ENCODE measurements at places on chromosomes 7 and 10.

DNA sequence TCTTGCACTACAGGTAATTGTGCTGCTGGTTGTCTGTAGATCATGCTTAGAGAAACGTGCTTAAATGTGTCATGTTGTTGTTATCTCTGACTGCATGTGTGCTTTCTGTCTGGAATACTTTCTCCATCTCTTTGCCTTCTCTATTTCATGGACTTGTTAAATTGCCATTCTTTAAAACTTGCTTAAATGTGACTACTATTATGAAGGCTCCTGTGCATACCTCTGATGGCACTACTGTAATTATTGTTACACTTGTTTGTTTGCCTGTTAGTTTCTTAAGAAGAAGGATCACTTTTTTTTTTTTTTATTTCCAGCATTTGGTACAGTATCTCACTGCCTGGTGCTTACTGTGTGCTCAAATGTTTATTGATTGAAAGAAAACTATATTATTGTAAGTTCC lies 41.6 kb downstream of the KMT2E start:
- no peak for DNase-seq

DNA sequence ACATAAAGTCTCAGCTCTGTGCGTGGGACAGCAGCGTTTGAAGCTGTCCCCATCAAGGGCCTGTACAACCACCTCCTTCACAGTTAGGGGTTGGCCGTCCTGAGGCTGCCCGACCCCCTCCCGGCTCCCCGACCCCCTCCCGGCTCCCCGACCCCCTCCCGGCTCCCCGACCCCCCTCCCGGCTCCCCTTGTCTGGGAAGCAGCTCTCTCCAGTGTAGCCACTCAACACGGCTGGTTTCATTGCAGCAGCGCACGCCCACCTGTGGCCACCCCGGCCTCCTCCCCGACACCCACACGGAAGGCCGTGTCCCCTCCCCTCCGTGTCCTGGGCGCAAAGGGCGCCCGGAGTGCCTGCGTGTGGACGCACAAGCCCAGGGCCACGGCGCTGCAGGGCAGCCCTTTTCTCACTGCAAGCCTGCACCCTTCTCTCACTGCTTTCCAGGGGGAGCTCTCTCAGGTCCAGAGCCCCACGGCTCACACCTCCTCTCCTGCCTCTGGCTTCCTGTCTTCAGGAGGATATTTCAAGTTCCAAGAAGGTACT lies 20.9 kb upstream of the FAM20C start:
- no peak for DNase-seq

- DNase-seq = no peak
These were observed 18.1 kb downstream of the VIPR2 start for GRCh38 chr7:159126311-159127260.

DNA sequence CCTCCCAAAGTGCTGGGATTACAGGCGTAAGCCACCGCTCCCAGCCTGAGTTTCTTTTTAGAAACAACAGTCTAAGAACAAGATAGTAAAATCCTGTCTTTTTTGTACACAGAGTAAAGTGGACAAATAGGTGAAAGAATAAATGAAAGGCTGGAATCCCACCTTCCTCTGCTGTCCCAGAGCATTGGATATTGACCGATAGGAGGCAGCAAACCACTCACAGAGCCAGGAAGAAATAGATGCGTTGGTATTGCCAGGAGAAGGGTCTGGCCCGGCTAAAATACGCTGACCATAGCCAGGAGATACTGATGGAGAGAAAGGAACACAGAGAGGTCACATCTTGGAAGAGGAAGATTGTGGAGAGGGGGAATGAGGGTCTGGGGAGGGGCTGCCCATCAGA lies 11.4 kb upstream of the ZNF12 start:
- DNase-seq = no peak

GRCh38 chr10:61897671-61898434 lies 3.6 kb upstream of the ARID5B start:
- peak; percentile 81 for DNase-seq

- DNase-seq = no peak
These were observed 95.9 kb downstream of the HBP1 start for GRCh38 chr7:107264723-107265122.

GRCh38 chr7:159010937-159011721 lies 133.5 kb downstream of the VIPR2 start:
- DNase-seq = no peak

DNA sequence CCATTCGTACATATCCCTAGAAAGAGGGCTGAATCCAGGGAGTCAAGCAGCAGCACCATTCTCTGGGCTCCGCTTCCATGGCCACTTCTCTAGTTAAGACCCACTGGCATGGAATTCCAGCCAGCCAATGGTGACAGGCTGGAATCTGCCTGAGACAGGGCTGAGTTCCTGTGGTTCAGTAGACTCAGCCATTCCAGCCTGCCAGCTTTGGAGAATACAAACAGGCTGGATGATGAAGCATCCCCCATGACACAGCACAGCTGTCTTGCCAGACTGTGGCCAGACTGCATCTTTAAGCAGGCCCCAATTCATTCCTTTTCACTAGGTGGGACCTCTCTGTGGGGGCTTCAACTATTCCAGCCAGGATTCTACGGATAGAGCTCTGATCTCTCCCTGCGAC lies 329.6 kb downstream of the XPNPEP1 start:
- no peak for DNase-seq

GRCh38 chr10:50508315-50509051 lies 115.3 kb downstream of the SGMS1 start:
- no peak for DNase-seq
